RCC 7860 (cell line): ENCODE measurements at places on chromosomes 6 and 20.

DNA sequence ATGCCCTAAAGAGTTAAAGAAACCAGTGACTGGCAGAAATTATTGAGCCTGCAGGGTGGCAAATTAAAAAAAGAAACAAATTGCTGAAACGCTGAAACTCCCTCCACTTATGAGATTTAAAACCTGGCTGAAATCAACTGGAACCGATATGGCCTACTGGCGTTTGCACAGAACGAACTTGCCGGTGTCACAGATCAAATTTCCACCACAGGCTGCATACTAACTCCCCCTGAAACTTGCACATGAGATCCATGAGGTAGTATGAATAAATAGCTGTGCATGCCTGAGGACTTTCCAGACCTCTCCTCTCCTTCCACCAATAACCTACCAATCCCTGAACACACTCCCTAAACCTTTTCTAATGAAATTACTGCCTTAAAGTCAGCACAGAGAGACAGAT is 150.4 kb downstream of the RNGTT start:
- DNase-seq: no peak

DNA sequence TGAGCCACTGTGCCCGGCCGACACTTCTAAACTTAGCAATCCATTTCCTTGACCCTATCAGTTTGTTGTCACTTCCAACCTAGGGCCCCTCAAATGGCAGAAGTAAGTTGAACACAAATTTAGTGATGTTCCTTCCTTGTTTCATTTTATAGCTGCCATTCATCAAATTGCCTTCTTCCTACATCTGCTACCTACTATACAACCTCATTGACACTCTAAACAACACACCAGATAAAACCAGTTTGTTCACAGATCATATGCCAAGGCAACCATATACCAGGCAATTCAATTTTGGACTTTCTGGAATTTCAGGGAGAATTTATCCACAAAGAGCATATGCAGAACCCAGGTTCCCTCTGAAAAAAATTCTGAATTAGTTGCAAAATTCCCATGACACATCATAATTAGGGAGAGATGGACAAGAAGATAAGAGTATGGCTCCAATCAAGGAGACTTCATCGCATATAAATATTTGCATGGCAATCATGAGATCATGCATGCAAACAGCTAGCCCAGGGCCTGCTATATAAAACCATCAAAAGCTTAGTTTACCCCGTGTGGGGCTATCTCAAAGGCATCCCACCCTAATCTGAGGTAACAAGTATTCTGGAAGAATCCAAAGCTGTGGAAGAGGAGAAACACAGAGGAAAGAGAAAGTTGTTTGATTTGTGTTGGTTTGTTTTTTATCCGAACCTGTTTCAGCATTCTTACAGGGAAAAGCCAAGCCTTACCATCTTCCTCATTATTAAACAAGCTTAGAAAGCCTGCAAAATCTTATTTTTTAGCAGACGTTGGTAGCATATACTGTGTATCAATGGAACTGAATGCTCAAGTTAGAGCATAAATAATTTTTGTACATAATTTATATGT is 132.8 kb upstream of the TNFAIP3 start:
- no peak for DNase-seq

DNA sequence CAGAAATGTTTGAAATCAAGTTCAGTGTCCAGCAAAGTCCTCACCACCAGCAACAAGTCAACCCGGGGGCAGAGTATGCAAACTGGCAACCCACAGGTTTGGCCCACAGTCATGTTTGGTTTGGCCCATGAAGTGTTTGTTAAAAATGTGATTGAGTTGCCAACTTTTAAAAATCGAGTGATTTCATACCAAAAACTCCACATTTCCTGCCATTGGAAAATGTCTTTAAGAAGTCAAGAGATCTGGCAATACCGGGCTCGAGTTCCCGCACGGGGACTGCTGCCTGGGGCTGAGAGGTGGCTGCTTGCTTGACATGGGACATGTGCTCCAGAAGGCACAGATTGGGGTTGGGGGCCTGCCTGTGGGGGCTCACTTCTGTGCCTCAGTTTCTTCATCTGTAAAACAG is 36.1 kb downstream of the PREX1 start:
- DNase-seq: no peak

- DNase-seq: no peak
These were observed 88.2 kb upstream of the NAA20 start for GRCh38 chr20:19929012-19929360.

- peak; percentile 26 for DNase-seq
These were observed 36.7 kb downstream of the LRFN2 start for GRCh38 chr6:40550202-40551101.

DNA sequence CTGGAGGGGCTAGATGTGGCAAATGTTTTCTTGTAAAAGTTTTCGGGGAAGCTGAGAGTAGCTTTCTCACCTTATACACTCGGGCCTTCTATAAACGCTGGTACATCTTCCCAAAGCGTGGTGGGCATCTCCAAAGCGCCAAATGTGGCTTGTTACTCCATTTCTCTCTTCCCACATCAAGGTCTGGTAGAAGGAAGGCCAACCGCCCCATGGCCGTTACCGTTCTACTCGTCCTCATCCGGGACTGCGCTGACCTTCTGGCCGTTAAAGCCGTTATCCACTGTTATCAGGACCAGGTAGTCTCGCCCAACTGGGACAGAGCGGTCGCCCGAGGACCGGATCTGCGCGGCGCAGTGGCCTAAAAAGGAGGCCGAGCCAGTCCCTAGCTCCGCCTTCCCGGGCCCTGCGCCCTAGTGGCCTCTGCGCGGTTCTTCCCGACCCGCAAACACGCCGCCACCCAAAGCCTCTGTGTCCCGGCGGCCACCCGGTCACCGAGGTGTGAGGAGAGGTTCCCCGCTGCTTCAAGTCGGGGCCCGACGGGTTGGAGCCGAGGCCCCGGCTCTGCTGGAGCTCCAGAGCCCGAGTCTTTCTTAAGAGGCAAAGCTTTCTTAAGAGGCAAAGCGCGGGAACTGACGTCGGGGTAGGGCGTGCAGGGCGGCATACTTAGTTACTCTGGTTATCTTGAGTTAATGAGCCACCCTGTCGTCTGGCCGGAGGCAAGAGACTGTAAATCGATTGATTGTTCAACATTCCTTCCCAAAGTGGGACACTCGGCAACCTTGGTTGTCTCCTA is 90.5 kb downstream of the GPX5 start:
- DNase-seq: no peak

DNA sequence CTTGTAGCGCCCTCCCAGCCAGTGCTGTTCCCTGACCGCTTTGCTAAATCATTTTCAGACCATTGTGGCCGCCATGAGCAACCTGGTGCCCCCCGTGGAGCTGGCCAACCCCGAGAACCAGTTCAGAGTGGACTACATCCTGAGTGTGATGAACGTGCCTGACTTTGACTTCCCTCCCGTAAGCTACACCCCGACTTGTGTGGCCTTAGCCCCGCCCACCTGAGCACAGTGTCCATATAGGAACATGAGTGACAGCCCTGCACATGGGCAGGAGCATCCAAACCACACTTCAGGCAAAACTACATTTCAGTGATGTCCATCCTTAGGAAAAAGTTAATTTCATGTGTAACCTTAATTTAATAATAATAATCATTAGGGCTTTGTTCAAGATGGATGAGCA is 51.1 kb downstream of the GNAS start:
- no peak for DNase-seq

DNA sequence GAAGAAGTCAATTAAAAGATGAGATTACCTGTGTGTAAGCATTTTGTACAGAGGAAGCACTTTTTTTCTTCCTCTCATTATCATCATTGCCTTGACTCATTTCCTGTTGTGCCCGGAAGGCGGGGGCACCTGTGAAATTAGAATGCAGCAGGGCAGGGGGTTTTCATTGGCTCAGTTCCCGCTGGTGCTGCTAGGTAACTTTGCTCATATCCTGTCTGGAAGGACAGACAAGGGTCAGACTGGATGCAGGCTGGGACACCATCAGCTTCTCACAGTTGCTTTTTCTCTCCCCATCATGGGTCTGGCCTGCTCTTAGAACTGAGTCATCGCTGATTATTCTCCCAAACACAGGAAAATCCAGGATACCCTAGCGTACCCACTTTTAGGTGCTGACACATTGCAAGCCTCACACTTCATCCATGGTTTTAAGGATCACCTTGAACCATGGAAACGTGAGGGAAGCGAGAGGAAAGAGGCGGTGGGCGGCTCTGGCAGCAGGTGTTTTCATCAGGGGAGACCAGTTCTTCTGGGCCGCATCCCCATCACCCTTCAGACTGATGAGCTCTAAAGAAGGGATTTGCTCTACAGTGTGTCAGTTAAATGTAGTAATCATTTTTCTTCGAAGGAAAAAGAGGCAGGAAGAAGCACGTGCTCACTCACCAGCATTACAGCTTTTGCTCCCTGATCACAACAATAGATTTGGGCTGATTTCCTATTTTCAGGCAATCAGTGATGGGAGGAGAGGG is 195.7 kb upstream of the SASH1 start:
- DNase-seq: peak; percentile 41

DNA sequence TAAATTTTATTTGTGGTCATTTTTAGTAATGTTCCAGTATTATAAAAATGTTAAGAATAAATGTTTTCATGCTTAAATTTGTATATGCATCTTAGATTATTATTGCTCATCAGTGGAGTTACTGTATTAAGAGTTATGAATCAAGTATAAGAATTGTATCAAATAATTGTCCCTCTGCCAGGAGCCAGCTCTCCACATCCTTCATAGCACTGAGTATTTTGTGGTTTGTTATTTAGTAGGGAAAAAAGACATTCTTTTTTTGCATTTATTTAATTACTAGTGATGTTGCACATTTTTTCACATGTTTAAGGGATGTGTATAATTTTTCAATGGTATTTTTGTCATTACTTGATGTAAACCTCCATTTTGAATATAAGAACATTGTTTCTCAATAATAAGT is 102.0 kb downstream of the ADGRB3 start:
- DNase-seq: no peak

DNA sequence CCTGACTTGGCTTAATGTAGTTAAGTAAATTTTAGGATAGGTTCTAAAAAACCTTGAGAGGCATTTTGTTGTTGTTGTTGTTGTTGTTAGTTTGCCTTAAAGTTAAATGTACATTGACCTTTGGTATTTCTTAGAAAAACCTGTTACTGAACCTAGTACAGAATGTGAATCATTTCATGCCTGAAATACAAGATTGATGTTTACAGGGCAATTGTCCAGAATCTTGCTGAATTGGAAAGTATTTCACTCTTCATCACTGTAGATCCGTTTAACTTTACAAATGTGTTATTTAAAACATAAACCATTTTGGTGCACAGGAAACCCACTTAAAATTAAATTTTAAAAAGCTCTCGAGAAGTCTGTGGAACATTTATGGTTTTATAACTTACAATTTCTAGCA is 75.0 kb downstream of the CEP57L1 start:
- DNase-seq: no peak

DNA sequence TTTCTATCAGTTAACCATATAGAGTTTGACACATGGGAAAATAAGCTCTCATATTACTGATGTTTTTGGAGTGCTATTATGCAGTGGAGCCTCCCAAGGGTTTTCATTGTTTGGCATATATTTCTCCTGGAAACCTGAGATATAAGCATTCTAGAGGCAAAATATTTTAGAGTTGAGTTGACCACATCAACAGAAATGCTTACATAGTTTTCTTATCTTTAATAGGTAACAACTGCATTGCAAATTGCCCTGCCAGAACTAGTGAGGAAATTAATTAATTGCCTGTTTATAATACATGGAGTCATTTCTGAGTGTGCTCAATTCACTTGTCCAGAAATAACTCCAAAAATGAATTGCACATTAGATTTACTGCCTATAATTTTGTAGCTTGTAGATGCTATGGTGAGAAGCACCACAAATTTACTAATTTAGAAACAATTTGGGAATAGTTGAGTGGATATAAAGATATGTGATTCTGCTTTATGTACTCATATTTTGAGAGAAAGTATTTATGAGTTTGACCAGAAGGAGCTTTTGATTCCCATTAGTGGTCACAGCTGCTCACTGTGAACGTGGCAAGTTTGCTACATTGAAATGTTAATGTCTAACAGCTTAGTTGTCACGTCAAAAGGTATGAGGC is 288.7 kb downstream of the CD109 start:
- no peak for DNase-seq

GRCh38 chr6:35370785-35371493 is 28.6 kb downstream of the PPARD start:
- DNase-seq: no peak

DNA sequence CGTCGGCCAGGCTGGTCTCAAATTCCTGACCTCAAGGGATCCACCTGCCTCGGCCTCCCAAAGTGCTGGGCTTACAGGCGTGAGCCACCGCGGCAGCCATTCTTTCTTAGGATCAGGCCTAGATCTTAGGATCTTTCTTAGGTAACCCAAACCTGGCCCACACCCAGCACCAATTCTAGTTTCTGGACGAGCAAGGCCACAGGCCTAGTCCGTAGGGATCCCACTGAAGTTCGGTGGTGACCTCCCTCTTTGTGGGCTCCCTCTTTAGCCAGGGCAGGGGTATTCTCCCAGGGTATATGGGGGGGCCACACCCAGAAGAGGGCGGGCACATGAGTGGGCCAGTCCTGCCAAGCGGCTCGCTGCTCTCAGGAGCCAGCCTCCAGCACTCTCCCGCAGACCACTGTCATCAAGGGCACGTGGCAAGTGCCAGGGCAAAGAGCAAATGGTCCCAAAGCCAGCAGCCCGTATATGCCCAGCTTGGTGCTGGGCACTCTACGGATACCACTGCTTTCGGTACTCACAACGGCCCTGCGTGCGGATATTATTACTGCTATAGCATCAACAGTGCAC is 6.5 kb downstream of the PXDC1 start:
- no peak for DNase-seq

DNA sequence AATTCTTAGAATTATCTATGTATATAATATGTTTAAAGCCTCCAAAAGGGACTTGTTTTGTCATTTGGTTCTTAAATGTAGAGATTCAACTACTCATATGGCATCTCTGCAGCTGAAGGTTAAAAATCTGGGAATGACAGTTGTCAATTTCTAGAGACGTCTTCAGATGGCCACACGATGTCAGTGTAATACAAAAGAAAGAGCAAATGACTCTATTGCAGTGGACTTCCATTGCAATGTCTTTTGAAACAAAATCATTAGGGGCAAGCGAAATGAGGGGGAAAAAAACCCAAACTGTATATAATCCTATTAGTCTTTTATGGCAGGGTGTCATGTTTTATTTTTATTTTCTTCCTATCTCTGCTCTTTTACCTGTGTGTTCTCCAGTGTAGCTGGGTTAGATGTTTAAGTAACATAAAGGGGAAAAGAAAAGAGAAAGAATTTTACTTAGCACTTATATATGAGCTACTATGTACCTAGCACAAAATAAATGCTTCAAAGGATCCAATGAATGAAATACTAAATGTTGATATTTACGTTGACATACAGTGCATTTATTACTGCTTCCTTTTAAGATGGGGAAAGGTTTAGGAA is 26.2 kb downstream of the CCN2 start:
- peak; percentile 20 for DNase-seq
